CD4-positive, alpha-beta T cell (primary cell): ENCODE measurements at places on chromosomes 6 and 20. TPM values are rescaled to one million over a fixed set of nuclear protein-coding genes. Genes with fewer than 3 reads are reported as not detected.

Gene KCNK5
- 0.30 TPM for total RNA-seq

Gene GGTLC1
- total RNA-seq: not detected

Gene CEP162
- 2.6 TPM for total RNA-seq

Gene ARG1
- total RNA-seq: 0.50 TPM

Gene PRR3
- 10.3 TPM for total RNA-seq

Gene PTK6
- total RNA-seq: 0.19 TPM

Gene VGLL2
- not detected for total RNA-seq

Gene MEP1A
- total RNA-seq: not detected

Gene POU5F1
- total RNA-seq: not detected

Gene ZNFX1
- 51.6 TPM for total RNA-seq

Gene TEAD3
- total RNA-seq: not detected

Gene OR2J3
- not detected for total RNA-seq

GRCh38 chr6:149422581-149422980, 22.5 kb downstream of the SUMO4 start:
- no peak for DNase-seq
- H3K36me3 ChIP-seq: no peaks in the 10 kb centered on the region
- H3K4me1 ChIP-seq: no peaks in the 10 kb centered on the region
- H3K4me3 ChIP-seq: no peak overlapping the region

DNA sequence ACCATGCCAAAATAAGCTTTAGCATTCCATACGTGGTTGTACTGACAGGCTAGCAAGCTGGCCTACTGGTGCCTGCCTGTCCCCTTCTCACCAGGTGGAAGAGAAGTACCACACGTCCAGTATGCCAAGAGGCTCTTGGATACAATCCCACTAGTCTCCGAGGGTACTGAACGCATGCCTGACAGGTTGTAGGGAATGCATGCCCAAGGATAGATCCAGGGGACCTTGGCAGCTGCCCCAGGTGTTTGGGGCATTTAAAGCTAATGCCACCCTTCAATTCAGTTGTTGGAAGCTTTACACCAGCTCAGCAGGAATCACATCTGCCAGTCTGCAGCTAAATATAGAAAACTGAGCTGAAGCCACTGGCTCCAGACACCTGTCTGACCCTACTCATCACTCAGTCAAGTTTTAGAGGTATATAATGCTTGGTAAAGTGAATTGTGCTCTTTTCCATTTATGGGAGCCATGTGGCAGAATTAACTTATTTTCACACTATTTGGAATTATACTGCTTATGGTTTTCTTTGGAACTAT, 4.9 kb downstream of the TUBB2B start:
- DNase-seq: no peak
- H3K4me1 ChIP-seq: peaks cover 13% of the 10 kb centered on the region
- H3K27me3 ChIP-seq: peaks cover 28% of the 10 kb centered on the region
- H3K36me3 ChIP-seq: no peaks in the 10 kb centered on the region
- no peak overlapping the region for H3K4me3 ChIP-seq
- no peak overlapping the region for H3K27ac ChIP-seq

DNA sequence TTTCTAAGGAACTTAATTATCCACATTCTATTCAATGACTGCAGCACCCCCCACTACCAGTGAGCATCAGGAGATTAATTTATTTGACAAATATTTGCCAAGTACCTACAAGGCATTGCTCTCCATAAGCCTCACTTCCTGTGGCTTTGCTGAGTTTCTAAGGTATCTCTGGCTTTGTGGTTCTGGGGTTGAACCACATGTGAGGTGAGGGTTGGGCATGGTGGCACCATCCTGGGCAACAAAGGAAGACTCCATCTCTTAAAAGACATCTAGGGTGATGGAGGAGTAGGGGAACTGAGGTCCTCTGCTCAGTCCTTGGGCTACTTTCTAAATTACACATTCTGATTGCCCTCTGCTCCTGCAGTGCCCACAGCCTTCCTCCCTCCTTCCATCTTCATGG, 25.5 kb upstream of the WFDC2 start:
- H3K27ac ChIP-seq: no peak overlapping the region
- peaks cover 6% of the 10 kb centered on the region for H3K27me3 ChIP-seq
- H3K4me1 ChIP-seq: peaks cover 19% of the 10 kb centered on the region
- no peak overlapping the region for H3K4me3 ChIP-seq
- no peaks in the 10 kb centered on the region for H3K36me3 ChIP-seq

DNA sequence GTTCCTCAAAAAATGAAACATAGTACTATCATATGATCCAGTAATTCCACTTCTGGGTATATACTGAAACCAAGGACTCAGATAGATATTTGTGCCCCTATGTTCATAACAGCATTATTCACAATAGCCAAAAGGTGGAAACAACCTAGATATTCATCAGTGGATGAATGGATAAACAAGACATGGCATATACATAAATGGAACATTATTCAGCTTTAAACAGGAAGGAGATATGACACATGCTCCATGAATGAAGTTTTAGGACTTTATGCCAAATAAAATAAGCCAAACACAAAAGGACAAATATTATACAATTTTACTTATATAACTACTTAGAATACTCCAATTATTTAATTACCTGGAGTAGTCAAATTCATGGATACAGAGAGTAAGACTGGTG, 16.4 kb downstream of the PLCB1 start:
- H3K4me3 ChIP-seq: no peak overlapping the region
- no peak for DNase-seq
- H3K36me3 ChIP-seq: no peaks in the 10 kb centered on the region
- H3K27me3 ChIP-seq: no peaks in the 10 kb centered on the region

DNA sequence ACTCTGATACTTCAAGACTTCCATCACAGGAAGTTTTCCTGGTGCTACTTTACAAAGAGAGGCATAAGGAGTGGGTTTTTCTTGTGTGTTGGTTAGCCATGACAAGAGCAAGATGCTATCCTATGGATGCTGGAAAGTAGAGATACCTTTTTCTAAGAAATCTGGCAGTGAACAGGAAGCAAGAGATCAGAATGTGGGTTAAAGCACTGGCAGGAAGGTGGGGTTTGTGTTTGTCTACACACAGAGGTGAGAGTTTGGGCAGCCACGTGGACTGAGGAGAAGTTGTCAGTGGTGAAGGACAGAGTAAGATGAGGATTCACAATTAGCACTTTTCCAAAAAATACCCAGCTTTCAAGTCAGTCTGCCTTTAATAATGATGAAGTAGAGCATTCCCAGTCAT, 17.9 kb downstream of the SLC2A12 start:
- H3K36me3 ChIP-seq: no peaks in the 10 kb centered on the region
- H3K4me3 ChIP-seq: no peak overlapping the region
- H3K27me3 ChIP-seq: no peaks in the 10 kb centered on the region
- H3K4me1 ChIP-seq: no peaks in the 10 kb centered on the region

GRCh38 chr6:139330306-139330705, 38.5 kb upstream of the TXLNB start:
- H3K4me1 ChIP-seq: peaks cover 5% of the 10 kb centered on the region
- no peak for DNase-seq
- no peaks in the 10 kb centered on the region for H3K27me3 ChIP-seq
- no peaks in the 10 kb centered on the region for H3K36me3 ChIP-seq
- H3K4me3 ChIP-seq: no peak overlapping the region

- H3K4me3 ChIP-seq: no peak overlapping the region
- no peaks in the 10 kb centered on the region for H3K4me1 ChIP-seq
- no peaks in the 10 kb centered on the region for H3K36me3 ChIP-seq
- H3K27me3 ChIP-seq: peaks cover 10% of the 10 kb centered on the region
Observed at GRCh38 chr20:49447946-49448809, 34.3 kb downstream of the KCNB1 start.

GRCh38 chr6:112349636-112349934, 2.5 kb downstream of the RFPL4B start:
- DNase-seq: no peak
- H3K27ac ChIP-seq: no peak overlapping the region

GRCh38 chr6:82525775-82526495, 162.3 kb downstream of the TPBG start:
- no peak overlapping the region for H3K27ac ChIP-seq
- peaks cover 2% of the 10 kb centered on the region for H3K27me3 ChIP-seq
- no peak overlapping the region for H3K4me3 ChIP-seq

GRCh38 chr6:31125586-31126363, 5.5 kb upstream of the CDSN start:
- H3K4me3 ChIP-seq: no peak overlapping the region
- no peaks in the 10 kb centered on the region for H3K36me3 ChIP-seq
- H3K27me3 ChIP-seq: no peaks in the 10 kb centered on the region
- no peak overlapping the region for H3K27ac ChIP-seq
- H3K4me1 ChIP-seq: peaks cover 8% of the 10 kb centered on the region
- DNase-seq: no peak

DNA sequence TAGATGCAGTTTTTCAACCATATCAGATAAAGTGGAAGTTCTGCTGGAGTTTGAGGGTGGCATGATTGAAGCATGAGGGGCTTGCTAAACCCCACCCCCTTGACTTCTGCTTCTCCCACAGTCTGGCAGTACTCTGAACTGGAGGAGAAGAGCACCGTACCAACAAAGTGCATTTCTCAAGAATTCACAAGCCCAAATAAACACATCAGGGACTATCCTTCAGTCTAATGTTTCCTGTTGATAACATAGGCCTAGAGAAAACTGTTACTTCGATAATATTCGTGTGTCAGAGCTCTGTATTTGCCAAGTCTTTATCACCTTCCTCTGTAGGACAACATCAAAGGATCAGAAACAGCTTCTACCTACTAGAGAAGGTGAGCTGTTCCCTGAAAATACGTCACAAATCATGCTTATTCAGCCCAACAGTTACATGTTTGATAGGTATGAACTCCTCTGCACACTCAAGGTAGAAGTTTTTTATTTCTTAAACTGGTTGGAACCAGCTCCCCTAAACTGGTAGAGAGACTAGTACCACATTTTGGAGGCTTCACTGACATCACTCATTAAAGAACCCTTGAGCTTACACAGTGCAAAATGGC, 153.2 kb upstream of the PRND start:
- H3K27ac ChIP-seq: no peak overlapping the region
- peaks cover 3% of the 10 kb centered on the region for H3K27me3 ChIP-seq
- DNase-seq: no peak

- no peak for DNase-seq
- H3K4me3 ChIP-seq: no peak overlapping the region
- no peaks in the 10 kb centered on the region for H3K4me1 ChIP-seq
- no peaks in the 10 kb centered on the region for H3K27me3 ChIP-seq
- peaks cover 30% of the 10 kb centered on the region for H3K36me3 ChIP-seq
Observed at GRCh38 chr6:20540683-20541082, 6.4 kb downstream of the CDKAL1 start.

DNA sequence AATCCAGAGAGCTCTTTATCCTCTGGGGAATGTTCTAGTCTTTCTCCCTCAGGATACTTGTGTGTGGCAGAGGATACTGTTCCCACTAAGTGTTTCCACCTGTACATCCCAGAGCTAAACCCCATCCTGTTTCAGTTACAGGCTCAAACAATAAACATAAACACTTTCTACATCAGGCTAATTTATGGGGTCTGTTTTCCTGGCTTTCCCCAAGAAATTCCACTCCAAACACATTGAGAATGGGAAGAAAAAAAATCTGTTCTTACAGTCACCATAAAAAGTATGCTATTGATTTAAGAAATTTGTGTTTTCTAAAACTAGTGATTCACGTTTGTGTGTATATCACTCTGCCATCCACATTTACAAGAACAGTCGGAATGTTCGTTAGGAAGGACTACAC, 293.9 kb upstream of the FOXQ1 start:
- no peak for DNase-seq
- no peaks in the 10 kb centered on the region for H3K4me1 ChIP-seq
- H3K36me3 ChIP-seq: no peaks in the 10 kb centered on the region
- no peaks in the 10 kb centered on the region for H3K27me3 ChIP-seq
- no peak overlapping the region for H3K27ac ChIP-seq

GRCh38 chr6:13436399-13437217, 50.8 kb downstream of the GFOD1 start:
- H3K4me3 ChIP-seq: no peak overlapping the region
- H3K36me3 ChIP-seq: no peaks in the 10 kb centered on the region
- no peak overlapping the region for H3K27ac ChIP-seq
- no peak for DNase-seq
- H3K4me1 ChIP-seq: peaks cover 36% of the 10 kb centered on the region

GRCh38 chr6:71608646-71609045, 277.7 kb upstream of the RIMS1 start:
- no peak overlapping the region for H3K27ac ChIP-seq
- DNase-seq: no peak

GRCh38 chr6:37315157-37315515, 38.6 kb upstream of the RNF8 start:
- DNase-seq: no peak
- no peak overlapping the region for H3K27ac ChIP-seq
- peaks cover 71% of the 10 kb centered on the region for H3K36me3 ChIP-seq
- H3K4me3 ChIP-seq: no peak overlapping the region
- H3K27me3 ChIP-seq: no peaks in the 10 kb centered on the region

- no peaks in the 10 kb centered on the region for H3K36me3 ChIP-seq
- peaks cover 68% of the 10 kb centered on the region for H3K4me1 ChIP-seq
- H3K4me3 ChIP-seq: no peak overlapping the region
- H3K27ac ChIP-seq: peak overlapping the region; percentile 29
- H3K27me3 ChIP-seq: no peaks in the 10 kb centered on the region
Observed at GRCh38 chr20:1674361-1674760, 16.8 kb upstream of the SIRPG start.

DNA sequence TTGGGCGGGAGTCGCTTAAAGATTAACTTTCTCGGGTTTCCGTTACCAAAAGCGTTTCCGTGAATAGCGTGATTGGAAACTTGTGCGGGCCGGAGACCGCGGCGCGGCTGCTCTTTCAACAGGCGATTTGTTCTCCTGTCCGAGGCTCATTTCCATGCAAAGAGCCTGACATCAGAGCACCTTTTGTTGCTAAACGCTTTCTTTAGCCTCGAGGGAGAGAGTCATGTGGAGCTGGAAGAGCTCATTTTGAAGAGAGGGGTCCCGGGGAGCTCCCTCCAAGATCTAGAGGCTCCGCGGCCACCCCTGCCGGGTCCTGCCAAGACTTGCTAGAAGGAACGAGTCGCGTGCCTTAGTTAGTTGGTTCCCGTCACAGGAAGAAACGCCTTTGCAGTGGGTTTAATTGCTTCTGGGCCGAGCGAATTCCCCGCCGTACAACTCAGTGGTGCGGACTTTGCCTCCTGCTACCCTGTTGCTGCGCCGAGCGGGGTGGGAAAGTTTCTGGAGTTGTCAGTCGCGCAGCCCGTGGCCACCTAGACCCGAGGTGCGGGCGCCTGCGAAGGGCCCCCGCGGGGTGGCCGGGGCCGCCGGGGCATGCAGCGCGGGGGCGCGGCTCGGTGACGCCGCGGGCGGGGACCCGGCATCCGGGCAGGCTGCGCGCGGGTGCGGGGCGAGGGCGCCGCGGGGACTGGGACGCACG, at the start of gene SASH1:
SASH1 (plus strand) TSS at position 489 of the 697 bp plus-strand sequence. CDS start 230 bp downstream, outside the sequence.
- no peak within 1 kb of the TSS for H3K27ac ChIP-seq
- no peaks in the 10 kb centered on the region for H3K36me3 ChIP-seq
- H3K27me3 ChIP-seq: peaks cover 51% of the 10 kb centered on the region
- H3K4me3 ChIP-seq: peak within 1 kb of the TSS; percentile 56
- no peak for DNase-seq

DNA sequence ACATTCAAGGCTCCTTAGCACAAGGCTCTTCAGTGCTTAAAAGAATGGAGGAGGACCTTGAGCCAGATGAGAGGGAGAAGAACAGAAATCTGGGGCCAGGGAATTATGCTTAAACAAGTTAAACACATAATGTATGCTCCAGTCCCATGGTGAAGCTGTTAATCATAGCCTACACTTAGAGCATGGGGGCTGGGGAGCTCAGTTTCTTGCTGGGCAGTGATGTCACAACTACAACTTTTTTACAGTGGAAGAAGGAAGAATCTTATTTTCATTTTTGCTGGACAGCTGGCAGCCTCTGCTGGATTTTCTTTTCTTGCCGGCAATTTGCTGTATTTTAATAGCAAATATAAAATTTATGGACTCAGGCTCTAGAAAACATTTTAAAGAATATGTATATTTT, 432.5 kb downstream of the CD109 start:
- H3K4me3 ChIP-seq: no peak overlapping the region
- no peaks in the 10 kb centered on the region for H3K4me1 ChIP-seq
- DNase-seq: no peak
- no peak overlapping the region for H3K27ac ChIP-seq
